Stimulated activated CD8-positive, alpha-beta memory T cell treated with anti-CD3 and anti-CD28 coated beads, Interleukin-4, amount 100 ng/mL, for 4 hours (primary cell): ENCODE measurements at places on chromosomes 7 and 10.

DNA sequence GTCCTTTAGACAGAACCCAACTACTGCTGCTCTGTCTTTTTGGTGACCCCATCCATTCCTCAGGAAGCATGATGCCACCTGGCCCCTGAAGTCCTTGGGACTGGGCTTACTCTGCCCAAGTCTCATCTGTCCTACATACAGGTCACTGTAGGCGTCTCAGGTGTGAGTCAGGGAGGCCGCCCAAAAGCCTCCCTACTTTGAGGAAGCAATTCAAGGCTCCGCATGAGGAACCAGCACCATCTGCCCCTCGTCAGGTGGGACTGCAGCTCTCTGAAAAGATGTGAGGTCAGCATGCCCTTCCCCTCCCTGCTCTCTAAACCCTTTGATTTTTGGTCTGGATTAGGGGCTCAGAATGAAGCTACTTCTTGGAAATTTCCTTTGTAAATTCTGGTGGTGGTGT lies 354.8 kb downstream of the CXCL12 start:
- no peak for DNase-seq

GRCh38 chr10:131569851-131570715 lies 258.6 kb upstream of the TCERG1L start:
- DNase-seq: no peak

GRCh38 chr7:120874722-120875121 lies 16.8 kb upstream of the TSPAN12 start:
- no peak for DNase-seq

- no peak for DNase-seq
Observed at GRCh38 chr7:32569388-32570289, 74.3 kb downstream of the AVL9 start.

DNA sequence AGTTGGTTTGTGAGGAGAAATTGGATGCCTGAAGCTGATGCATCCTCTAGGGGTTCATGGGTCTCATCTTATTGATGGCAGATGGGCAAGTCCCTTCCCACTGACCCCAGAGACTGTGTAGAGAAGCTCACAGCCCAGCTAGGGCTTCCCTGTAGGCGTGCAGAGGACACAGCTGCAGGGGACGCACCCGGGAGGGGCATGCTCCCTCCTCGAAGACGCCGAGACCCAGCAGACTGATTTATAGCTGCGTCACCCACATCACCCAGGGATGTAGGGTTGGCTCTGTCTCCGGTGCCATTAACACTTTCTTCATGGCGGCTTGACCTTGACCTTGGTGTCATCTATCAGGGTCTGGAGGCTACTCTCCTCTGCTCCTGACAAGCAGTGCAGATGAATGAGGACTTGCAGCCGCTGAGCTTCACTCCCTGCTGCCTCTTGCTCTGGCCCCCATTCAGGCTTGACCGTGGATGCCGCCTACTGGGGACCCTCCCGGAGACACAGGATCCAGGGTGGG lies 549.7 kb downstream of the TCERG1L start:
- DNase-seq: no peak

DNA sequence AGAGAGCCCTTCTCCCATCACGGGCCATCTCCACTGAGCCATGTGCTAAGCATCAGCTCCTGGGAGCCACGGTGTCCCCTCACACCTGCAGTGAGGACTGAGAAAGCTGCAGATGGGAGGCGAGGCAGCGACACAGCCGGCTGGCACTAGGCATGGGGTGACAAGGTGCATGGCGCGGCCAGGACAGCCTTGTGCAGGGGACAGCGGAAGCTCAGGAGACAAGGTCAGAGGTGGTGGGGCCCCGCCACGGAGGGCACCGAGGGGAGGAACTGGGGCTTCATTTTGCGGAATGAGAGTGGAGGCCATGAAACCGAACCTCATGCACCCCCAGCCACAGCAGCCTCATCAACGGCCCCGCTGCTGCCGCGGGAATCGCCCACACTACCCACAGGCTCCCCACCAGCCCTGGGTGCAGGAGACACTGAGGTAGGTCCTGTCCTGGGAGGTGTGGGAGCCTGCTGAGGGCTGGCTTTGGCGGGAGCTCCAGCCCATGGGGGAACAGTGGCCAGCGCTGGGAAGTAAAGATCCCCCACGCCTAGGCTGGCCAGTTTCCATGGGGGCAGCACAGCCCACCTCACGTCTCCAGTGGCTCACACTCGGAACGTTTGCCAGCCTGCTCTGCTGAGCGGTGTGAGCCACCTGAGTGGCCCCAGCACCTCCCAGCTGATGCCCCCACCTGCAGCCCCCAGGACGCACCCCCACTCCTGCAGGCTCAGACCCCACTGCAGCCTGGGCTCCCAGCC lies 71.2 kb upstream of the INSIG1 start:
- no peak for DNase-seq

GRCh38 chr7:123432601-123433000 lies 101.8 kb downstream of the IQUB start:
- DNase-seq: no peak

DNA sequence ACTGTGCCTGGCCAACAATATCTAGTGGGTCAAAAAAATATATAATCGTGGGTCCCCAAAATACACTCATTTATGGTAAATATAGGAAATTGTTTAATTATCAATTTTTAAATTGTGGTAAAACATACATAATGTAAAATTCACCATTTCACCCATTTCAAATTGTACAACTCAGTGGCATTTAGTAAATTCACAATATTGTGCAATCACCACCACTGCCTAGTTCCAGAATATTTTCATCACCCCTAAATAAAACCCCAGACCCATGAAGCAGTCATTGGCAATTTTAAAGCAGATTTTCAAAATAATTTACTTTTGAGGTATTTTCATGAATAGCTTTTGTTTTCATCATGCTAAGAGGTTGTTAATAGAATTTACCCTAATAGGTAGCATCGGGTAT lies 10.2 kb downstream of the BLNK start:
- no peak for DNase-seq

DNA sequence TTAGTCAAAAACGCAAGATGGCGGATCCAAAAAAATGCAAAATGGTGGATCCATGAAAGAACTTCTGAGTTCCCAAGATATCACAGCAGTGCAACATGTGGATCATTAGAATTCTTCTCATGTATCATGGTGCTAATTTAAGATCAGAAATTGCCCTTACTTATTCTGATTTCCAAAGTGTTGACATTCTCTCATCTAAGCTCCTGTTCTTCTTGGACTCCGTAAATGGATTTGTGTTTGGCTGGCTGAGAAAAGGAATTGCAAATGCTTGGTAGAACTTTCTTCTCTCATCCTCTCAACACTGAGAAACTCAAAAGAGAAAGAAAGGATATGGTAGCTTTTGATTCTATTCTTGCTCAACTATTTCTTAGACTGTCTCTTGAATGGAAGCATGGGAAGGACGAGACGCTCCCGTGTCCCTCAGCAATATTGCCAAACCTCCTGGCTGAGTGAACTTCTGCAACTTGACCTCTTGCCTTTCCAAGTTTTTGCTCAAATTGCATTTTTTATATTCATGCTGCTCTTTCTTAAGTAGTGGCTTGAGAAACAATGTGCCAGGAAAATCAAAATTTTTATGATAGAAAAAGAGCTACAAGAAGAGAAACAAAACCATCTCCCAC lies 44.7 kb downstream of the FRMD4A start:
- no peak for DNase-seq

GRCh38 chr10:109773288-109774120 lies 149.8 kb downstream of the XPNPEP1 start:
- no peak for DNase-seq

- DNase-seq: no peak
Observed at GRCh38 chr7:45687721-45688120, 113.6 kb downstream of the ADCY1 start.

DNA sequence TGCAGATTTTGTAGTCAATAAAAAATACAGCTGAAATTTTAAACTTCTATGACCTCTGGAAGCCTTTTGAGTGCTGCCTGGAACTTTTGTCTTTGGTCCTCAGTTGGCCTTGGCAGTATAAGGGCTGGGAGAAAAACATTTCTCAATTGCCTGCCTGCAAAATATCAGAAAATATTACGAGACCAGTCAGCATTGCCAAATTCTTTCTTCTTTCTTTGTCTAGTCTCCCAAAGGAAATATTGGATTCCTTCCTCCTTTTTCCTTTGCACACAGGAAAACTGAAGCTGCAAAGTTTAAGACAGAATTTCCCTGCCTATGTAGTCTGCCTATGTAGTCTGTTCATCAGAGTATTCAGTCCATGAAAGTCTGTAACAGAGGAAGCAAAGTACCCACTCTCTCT lies 95.9 kb downstream of the CHRM2 start:
- DNase-seq: no peak

- no peak for DNase-seq
Observed at GRCh38 chr7:87934699-87935383, 790 bp downstream of the ADAM22 start.

DNA sequence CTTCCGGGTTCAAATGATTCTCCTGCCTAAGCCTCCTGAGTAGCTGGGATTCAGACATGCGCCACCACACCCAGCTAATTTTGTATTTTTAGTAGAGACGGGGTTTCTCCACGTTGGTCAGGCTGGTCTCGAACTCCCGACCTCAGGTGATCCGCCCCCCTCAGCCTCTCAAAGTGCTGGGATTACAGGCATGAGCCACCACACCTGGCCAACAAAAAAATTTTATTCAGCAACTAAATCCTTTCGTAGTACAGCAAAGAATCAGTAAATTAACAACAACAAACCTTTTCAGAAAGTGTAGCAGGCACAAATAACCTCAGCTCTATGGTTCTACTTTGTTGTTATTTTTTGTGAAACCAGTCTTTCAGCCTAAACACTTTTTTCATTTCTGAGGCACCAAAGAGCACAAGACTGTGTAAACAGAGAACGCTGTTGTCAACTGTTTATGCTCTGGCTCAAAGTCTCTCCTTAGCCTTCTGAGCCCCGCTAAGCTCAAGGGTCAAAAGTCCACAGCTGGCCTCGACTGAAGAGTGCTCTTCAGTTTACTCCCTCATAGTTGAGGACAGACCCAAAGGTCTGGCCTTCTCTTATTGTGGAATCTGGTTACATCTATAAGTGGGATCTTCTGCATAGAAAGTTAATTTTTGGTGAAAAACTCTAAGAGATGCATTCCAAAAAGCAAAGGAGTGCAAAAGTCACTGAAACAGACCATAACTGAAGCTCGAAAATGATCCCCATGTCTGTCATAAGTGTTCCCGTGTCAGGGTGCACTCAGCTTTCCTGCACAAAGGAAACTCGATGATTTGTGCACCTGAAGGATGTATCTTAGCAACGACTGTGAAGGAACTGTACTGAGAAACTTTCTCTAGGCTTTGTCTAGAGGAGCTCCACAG lies 24.6 kb upstream of the DDX50 start:
- no peak for DNase-seq

GRCh38 chr10:70960316-70960715 lies 72.0 kb upstream of the PCBD1 start:
- no peak for DNase-seq

DNA sequence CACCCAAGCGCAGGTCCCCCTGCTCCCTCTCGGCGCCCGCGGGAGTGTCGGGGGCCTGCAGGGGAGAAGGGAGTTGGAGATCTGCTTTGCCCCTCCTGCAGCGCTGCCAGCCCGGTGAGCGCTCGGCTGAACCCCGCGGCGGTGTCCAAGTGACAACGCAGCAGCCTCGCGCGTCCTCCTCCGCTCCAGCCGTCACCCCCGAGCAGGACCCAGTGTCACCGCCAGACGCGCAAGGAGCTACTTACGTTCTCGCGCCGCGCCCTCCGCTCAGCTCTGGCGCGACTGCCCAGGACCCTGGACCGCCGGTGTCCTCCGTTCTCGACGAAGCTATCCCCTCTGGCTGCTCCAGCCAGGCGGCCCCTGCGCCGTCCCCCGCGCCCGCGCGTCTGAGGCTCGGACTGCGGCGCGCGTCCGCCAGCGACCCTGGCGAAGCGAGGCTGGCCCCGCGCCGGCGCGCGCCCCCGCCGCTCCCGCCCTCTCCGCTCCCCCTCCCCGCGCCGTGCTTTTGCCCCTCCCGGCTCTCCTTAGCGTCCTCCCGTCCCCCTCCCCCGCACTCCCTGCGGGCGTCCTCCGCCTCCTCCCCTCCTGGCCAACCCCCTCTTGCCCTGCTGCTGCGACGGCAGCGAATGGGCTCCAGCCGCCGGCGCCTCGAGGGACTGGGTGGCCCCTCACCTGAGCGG lies at the start of gene NRCAM:
Gene NRCAM, minus strand, starts transcription at position 439 of the 680 bp plus-strand sequence. CDS start 216,372 bp downstream, outside the sequence.
- no peak for DNase-seq

- no peak for DNase-seq
Observed at GRCh38 chr10:8712656-8713055, 658.2 kb downstream of the GATA3 start.

GRCh38 chr10:23200586-23200985 lies 8.5 kb downstream of the PTF1A start:
- no peak for DNase-seq

DNA sequence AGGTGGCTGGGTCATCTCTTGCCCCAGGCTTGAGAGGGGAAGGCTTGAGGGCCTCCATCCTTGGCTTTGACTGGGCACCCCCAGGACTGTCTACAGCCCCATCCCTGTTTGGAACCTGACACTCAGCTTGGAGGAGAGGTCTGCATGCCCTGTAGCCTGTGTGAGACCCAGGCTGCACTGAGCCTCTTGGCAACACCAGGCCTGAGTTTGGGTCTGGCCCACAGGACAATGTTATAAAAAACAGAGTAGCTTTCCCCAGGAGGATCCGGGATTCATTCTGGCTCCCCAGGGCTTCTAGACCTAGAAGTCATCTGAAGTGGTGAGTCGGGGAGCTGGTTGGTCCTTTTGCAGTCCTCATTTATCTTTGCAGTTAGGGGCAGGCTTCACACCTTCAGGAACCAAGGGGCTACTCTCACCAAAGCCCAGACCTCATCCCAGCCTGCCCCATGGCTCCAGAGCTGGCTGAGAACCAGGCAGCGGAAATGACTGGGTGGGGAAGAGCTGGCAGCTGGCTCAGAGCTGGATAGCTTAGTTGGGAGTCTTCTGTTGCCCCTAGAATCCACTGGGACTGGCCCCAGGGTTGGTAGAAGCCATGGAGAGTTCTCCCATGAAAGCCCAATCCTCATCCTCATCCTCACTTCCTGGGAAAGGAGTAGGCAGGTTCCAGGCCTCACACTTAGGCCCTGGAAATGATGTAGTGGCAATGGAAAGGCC lies 68.8 kb downstream of the ADCYAP1R1 start:
- no peak for DNase-seq

DNA sequence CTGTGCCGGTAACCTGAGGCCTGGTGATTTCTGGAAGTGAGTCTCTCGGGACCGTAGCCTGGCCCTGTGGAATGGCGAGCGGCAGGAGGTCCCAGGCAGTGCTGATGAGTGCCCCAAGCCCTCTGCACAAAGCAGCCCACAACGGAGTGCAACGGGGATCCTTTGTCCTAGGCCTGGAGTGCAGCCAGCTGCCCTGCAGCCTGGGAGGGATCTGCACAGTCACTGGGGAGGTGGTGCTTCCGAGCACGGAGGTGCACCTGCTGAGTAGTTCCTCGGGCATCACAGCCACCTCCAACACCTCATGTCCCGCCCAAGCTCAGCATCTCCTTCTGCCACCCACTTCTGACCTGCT lies 162.8 kb upstream of the ZMIZ1 start:
- DNase-seq: no peak
